ENCODE measurements at places on chromosomes 7 and 10. TPM values are rescaled to one million over a fixed set of nuclear protein-coding genes. Genes with fewer than 3 reads are reported as not detected.

DNA sequence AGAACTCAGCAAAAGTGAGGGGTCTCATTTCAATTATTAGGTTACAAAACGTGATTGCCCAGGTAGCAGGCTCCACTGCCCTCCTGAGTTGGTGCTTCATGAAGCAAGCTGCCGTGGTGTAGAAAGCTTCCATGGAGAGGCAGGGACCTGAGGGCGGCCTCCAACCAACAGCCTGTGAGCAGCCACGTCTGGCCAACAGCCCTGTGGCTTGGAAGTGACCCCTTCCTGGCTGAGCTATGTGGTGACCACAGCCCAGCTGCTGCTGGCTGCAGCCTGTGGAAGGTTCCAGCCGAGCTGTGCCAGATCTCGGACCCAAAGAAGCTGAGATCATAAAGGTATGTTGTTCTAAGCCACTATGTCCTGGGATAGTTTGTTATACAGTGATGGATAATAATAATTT, 122.5 kb upstream of the KLF6 start:
- peak; percentile 90 for DNase-seq

DNA sequence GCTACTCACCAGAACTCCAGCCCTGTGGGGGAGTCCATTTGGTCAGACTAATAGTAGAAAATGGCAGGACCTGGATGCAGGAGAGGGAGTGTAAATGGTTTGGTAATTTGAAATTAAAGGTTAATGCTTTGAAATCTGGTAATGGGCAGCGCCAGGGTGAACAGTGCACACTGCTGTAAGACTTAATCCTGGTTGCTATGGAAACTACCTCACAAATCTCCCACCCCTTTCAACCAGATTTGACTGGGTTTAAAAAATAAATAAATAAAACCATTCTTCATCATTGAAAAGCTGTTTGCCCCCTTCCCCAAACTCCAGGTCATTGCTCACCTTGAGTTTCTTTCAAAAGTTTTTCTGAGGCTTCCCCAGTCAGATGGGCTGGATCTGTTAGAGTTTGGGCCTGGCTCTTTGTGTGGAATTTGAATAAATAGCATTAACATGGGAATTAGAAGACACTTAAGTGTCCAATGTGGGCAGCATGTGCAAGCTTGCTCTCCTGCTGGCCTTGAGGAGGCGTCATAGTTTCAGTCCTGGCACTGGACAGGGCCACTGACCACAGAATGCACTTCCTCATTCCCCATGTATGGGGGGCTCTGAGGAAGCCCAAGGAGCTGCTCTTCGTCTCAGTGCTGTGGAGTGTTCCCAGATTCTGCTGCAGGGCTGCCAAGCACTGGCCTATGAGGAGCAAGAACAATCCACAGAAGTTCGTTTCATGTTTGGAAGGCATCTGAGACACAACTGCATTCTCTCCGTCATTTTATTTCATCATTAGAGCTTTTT, 90.7 kb downstream of the LRRC4 start:
- peak; percentile 19 for DNase-seq

Gene NPVF
- total RNA-seq, result not detected

DNA sequence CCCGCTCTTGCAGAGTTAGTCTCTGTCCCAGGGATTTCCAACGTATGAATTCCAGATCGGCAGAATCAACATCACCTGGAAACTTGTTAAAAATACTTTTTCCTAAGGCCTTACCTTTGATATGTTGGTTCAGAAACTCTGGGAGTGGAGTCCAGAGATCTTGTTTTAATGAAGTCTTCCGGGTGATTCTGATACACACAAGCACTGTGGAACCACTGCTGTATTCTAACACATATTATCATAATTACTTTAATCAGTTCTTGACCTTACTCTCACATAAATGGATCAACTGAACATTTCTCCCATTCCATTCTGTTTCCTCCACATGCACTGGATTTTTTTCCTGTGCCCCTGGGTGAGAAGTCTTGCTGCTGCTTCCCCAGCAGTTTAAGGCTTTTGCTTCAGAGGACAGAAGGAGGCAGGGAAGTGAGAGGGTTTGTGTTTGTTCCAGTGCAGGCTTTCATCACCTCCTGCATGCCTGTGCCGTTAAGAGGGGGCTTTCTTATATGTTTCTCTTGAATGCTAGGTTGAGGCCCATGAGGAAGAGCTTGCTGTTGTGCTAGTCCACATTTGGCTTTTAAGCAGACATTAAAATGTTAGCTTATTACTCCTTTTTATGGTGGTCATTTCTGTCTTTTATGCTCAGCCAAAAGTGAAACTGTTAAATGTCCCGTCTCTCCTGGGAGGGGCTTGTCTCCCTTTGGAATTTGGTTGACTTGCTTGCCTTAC, 32.4 kb downstream of the CCSER2 start:
- DNase-seq, result peak; percentile 13

GRCh38 chr10:13512564-13512963, 16.2 kb downstream of the BEND7 start:
- DNase-seq, result no peak

DNA sequence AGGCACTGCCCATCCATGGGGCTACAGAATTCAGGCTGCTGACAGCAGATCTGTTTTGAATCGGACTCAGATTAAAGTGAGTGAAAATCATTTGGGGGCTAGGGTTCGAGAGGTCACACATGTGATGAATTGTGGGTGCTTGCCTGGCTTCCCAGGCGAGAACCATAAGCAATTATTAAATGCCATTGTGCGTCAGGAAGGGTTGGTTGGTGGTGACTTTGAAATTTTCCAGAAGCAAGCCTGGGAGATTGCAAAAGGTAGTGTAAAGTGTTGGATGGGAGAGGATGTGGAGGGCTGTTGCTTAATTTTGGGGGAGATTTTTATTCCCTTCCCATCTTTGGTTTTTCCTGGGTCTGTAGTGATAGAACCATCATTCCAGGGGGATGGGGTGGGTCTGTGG, 34.6 kb downstream of the LRMDA start:
- DNase-seq, result no peak

DNA sequence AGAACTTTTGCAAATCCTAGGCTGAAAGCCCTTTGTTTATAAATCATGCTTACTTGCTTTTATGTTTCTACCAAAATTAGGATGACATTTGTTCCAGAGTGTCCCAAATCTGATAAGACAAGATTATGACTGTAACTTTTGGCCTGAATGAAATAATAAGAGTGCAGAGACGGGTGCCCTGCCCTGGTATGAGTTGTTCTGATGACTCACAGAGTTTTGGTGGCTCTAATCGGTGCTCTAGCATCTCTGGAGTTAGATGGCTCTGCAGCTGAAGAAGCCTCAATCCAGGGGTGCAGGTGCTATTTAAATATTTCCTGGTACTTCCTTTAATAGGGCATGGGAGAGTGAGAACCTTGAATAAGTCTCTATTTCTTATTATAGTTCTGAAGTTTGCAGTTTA, 102.2 kb upstream of the ELMO1 start:
- DNase-seq, result no peak

Gene FKBP6
- total RNA-seq, result 0.11 TPM

Gene CLCN1
- total RNA-seq, result not detected

GRCh38 chr7:135335628-135336139, 102.0 kb downstream of the STRA8 start:
- peak; percentile 88 for DNase-seq

DNA sequence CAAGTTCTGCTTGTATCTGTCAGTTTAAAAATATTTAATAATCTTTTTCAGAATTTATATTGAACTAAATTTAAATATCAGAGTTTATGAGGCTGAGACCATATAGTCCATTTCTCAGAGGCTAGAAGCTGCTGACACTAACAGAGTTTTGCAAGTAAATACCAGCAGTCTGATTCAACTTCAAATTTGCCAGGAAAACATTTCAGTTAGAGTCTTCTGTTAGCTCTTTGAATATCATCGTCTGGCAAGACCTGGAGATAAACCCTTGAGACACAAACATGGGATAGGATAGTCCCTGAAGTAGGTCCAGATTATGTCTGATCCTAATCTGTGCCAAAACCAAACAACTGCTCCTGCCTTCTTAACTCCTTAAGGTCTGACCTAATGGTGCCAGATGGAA, 472.8 kb upstream of the STEAP1 start:
- DNase-seq, result no peak

GRCh38 chr7:47563521-47563920, 18.4 kb downstream of the TNS3 start:
- DNase-seq, result peak; percentile 20

Gene LMTK2
- 7.3 TPM for total RNA-seq

Gene PLXNA4
- total RNA-seq, result 0.05 TPM

GRCh38 chr7:81684514-81685269, 85.2 kb downstream of the HGF start:
- peak; percentile 100 for DNase-seq

- DNase-seq, result no peak
These were observed 1.4 kb downstream of the ZNF107 start for GRCh38 chr7:64667311-64667710.

DNA sequence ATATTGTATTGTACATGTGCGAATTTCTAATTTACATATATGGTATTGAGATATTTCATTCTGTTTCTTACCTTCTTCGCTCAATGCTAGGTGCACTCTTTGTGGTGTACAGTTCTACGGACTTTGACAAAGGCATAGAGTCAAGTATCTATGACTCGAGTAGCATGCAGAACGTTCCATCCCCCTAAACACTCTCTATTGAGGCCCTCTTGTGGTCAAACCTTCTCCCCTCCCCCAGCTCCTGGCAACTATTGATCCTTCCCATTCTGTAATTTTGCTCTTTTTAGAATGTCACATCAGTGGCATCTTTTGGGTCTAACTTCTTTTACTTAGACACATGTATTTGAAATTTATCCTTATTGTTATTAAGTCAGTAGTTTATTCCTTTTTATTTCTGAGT, 30.7 kb upstream of the GDF10 start:
- DNase-seq, result no peak

Gene FUOM
- total RNA-seq, result 8.2 TPM

DNA sequence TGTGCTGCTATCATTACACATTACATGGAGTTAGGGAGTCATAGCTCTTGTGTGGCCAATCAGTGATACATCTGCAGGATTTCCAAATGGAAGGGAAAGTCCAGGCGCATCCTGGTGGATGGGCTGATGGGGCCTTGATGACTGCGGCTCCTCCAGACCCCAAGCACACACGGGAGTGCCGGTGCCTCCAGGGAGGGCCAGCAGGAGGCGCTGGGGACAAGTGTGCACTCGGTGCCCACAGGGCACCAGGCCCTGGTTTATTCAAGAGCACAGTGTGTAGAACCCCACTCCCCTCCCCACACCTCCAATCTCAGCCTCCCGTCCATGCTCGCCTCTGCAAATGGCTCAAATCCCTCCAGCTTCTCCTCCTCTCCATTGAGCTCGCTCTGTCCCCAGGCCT, 243.9 kb downstream of the USP6NL start:
- no peak for DNase-seq

Gene MYL10
- total RNA-seq, result not detected

Gene CDK1
- 5.1 TPM for total RNA-seq

DNA sequence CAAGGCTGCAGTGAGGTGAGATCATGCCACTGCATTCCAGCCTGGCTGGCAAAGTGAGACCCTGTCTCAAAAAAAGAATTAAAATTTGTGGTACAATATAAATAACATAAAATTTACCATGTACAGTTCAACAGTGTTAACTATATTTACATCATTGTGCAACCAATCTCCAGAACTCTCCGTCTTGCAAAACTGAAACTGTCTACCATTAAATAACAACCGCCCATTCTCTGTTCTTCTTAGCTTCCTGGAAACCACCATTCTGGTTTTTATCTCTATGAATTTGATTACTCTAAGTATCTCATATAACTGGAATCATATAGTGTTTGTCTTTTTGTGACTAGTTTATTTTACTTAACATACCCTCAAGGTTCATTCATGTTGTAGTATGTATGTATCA, 167.6 kb downstream of the AUTS2 start:
- no peak for DNase-seq

DNA sequence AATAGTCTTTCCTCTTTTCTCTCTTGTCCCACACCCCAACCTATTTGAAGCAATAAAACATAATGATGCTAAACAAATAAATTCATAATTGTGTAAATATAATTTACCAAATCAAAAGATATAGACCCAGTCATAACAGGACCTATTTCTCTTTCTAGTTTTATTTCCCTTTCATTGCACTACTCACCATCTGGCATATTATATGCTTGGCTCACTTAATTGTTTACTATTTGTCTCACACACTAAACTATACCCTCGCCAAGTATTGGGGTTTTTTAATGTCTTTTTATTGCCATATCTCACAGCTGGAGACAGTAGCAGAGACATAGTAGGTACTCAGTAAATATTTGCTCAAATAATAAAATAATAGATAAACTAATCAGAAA, 597.5 kb upstream of the PCDH15 start:
- DNase-seq, result no peak

Gene SVOPL
- total RNA-seq, result not detected

DNA sequence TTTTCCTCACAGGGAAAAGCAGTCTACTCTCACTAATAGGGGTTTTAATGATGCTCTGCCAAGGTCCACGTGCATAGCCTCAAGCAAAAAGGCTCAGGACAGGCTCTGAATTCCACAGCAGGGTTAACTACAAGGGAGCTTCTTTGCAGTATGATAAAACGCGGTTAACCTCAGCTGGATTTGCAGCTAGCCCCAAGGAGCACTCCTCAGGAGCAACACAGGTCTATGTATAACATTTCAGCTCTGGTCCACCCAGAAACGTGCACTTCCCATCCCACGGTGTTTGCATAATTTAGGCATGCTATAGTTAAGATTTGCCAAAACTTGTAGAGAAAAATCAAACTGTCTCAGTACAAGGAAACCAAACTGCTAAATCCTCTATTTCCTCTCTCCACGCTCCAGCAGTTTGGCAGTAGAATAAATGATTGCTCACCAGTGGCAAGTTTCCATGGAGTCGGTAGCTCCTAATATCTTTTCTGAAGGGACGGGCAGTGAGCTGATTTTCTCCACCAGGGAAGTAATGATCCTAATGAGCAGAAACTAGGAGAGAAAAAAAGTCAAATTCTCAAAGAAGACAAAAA, 13.1 kb upstream of the ASB4 start:
- DNase-seq, result peak; percentile 64

Data from myocyte (in vitro differentiated cells).